Heart right ventricle (tissue), 16 donors: ENCODE measurements at places on chromosomes 6 and 20. TPM values are rescaled to one million over a fixed set of nuclear protein-coding genes. Genes with fewer than 3 reads are reported as not detected.
A peak's percentile ranks its signal among the peaks of the same experiment; 100 is the strongest.

DNA sequence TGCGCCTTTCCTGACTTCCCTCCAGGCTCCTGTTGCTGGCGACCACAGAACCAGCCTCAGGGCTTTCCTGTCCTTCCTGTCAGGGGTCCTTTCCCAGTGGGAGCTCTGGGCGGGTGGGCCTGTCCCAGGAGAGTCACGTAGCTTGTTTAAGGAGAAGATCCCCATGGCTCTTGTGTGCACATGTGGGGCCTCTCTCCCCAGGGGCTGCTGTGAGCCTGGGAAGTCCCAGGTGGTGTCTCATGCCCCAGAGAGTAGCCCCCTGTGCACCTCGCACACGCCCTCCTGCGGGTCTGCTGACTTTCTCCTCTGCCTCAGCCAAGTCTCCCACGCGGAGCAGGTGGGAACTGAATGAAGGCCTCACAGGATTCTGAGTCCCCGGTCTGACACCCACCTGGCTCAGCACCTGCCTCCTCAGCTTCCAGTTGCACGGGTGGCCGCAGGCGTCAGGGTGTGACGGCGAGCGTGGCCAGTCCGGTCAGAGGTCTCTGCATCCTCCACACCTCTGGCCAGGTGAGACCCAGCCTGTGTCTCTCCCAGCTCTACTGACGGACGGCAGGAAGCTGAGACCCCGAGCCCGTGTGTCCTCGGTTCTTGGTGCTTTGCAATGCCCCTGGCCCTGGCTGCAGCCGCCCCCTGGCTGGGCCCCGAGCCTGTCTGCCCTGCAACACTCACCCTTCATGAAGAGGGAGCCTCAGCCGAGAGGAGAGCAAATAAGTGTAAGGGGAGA is 5.6 kb upstream of the NKAIN4 start:
- no peak overlapping the region for H3K4me3 ChIP-seq
- DNase-seq: no peak
- H3K4me1 ChIP-seq: no peaks in the 10 kb centered on the region

DNA sequence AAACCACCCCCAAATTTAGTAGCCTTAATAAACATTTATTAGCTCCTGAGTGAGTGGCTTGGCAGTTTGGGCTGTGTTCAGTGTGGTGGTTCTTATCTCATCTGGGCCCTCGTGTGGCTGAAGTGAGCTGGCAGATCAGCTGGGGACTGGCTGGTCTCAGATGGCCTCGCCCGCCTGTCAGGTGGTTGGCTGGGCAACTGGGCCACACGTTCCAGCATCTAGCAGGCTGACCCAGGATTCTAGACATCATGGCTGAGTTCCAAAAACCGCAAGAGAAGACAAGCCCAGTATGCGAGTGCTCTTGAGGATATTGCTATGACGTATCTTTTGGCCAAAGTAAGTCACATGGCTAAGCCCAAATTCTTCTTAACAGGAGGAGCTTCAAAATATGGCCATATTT is 28.9 kb downstream of the EIF2S2 start:
- peaks cover 38% of the 10 kb centered on the region for H3K4me1 ChIP-seq
- H3K27me3 ChIP-seq: no peaks in the 10 kb centered on the region
- DNase-seq: peak; percentile 84
- no peaks in the 10 kb centered on the region for H3K36me3 ChIP-seq
- no peak overlapping the region for H3K4me3 ChIP-seq
- peak overlapping the region; percentile 60 for H3K27ac ChIP-seq

DNA sequence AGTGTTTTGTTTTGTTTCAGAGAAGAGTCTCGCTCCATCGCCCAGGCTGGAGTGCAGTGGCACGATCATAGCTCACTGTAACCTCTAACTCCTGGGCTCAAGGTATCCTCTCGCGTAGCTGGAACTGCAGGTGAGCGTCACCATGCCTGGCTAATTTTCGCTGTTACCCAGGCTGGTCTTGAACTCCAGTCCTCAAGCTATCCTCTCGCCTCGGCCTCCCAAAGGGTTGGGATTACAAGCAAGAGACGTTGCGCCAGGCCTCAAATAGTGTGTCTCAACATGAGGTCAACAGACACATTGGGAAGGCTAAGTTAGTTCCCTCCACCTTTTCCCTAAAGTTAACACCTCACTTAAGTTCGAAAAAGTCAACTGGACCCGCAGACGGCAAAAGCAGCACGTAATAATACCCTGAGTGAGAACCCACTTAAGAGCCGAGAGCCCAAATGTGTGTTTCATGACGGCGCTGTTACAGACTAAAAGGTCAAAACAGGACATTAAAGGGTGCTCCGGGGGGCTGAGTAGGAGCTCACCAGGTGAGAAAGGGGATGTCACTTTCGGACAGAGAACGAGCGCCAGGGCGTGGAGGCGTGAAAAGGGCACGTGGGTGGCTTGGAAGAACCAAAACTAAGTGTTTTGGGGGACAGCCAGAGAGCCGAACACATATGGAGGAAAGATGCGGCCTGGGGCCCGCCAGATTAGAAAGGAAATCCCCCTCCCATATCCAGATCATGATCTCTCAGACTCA is 499 bp downstream of the TTI1 start:
- DNase-seq: no peak
- H3K27ac ChIP-seq: peak overlapping the region; percentile 93

The CTAGE9 gene
- not detected for polyA plus RNA-seq

GRCh38 chr6:106782536-106783285 is 153.3 kb downstream of the QRSL1 start:
- no peaks in the 10 kb centered on the region for H3K4me1 ChIP-seq
- H3K27me3 ChIP-seq: peaks cover 8% of the 10 kb centered on the region
- no peaks in the 10 kb centered on the region for H3K36me3 ChIP-seq
- H3K27ac ChIP-seq: no peak overlapping the region
- DNase-seq: no peak

DNA sequence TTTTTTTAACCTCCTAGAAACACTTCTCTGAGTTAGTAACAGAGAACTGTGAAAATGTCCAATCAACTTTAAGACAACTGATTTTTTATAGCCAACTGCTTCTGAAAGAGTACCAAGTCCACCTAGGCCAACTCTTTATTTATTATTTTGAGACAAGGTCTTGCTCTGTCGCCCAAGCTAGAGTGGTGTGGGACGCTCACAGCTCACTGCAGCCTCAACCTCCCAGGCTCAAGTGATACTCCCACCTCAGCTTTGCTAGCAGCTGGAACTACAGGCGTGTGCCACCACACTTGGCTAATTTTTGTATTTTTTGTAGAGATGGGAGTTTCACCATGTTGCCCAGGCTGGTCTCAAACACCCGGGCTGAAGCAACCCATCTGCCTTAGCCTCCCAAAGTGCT is 331.6 kb downstream of the RNGTT start:
- H3K4me3 ChIP-seq: no peak overlapping the region
- no peak for DNase-seq
- no peak overlapping the region for H3K27ac ChIP-seq
- no peaks in the 10 kb centered on the region for H3K4me1 ChIP-seq

DNA sequence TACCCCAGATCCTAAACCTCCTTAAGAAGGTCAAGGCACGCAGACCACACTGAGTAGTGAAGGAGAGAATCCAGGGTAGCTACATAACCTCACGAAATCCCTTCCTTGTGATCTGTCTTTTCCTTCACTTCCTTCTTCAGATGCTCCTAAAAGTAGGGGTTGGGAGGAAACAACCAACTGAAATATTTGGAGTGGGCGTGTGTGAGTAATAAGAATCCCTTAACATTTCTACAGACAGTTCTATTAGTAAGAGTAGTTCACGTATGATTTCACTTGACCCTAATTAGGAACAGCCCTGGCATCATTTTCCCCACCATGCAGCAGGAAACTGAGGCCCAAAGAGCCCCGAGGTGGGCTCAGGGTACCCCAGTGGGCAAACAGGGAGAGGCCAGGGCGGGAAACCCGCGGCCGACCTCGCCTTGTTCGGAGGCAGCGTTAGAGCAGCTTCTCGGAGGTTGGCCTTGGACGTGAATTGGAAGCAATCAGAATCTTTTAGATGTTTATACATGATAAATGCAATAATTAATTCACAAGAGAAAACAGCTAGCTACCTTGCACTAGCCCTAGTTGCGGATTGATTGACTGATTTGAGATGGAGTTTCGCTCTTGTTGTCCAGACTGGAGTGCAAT is 859 bp upstream of the RAE1 start:
- DNase-seq: no peak
- H3K27ac ChIP-seq: peak overlapping the region; percentile 34
- H3K4me3 ChIP-seq: no peak overlapping the region
- H3K36me3 ChIP-seq: no peaks in the 10 kb centered on the region
- H3K4me1 ChIP-seq: peaks cover 10% of the 10 kb centered on the region

DNA sequence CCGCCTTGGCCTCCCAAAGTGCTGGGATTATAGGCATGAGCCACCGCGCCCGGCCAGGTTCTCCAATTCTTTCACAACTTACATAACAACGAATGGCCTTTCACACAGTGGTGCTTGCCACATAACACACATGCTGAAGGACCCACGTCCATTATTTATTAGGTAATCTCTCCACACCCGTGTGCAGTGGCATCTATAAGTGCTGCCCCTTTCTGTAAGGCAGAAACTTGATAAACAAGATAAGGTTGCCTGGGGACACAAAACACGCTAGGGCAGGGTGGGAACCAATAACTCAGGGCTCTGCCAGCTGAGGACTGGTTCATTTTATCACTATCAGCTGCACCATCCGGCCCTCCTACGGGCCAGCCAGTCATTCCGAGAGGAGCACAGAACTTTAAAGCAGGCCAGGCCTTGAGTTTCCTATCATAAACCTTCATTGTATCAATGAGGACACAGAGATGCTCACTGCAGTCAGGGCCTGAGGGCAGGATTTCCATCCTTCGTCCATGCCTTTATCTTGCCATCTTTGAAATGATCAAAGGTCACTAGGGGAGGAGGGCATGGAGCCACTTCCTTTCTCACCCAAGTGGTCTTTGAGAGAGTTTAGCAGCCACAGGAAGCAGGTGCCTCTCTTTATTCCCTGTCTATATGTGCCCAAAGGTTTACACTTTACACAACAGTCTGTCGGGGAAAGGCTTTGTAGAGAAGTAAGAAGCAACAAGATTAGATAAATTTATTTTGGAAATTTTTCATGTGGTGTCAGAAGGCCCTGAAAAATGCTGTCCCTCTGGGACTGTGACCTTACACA is 37.6 kb downstream of the GPLD1 start:
- H3K4me3 ChIP-seq: no peak overlapping the region
- H3K27ac ChIP-seq: no peak overlapping the region
- H3K27me3 ChIP-seq: no peaks in the 10 kb centered on the region
- H3K4me1 ChIP-seq: no peaks in the 10 kb centered on the region
- H3K36me3 ChIP-seq: no peaks in the 10 kb centered on the region
- DNase-seq: no peak

DNA sequence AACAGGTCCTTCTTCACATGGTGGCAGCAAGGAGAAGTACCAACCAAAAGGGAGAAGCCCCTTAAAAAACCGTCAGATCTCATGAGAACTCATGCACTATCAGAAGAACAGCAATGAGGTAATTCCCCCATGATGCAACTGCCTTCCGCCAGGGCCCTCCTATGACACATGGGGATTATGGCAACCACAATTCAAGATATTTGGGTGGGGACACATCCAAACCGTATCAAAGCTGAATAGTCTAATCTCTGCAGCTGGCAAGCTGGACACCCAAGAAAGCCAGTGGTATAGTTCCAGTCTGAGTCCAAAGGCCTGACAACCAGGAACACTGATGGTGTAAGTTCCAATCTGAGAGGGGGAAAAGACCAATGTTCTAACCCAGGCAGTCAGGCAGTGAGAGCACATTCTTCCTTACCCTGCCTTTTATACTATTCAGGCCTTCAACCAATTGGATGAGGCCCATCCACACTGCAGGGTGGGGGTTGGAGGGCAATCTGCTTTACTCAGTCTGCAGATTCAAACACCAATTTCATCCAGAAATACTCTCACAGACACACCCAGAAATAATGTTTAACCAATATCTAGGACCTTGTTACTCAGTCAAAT is 17.9 kb upstream of the CNKSR3 start:
- H3K4me3 ChIP-seq: no peak overlapping the region
- no peaks in the 10 kb centered on the region for H3K4me1 ChIP-seq
- no peak overlapping the region for H3K27ac ChIP-seq
- no peak for DNase-seq

The SLC25A27 gene
- polyA plus RNA-seq: 5.8 TPM

DNA sequence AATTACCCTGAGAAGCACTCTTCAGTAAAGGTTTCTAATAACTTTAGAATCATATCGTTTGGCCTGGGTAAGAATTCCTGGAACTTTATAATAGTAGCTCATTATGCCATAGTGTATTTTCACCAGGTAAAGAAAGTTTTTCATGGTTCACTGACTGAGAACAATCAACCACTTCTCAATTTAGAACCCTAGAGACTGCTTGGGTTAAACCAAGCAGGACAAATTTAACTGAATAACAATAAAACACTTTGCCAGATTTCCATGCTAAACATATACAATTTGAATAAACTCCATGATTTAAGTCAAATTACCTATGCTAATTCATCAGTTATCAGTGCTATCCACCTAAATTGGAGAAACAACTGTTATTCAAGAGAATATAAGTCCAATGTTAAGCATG is 99.4 kb downstream of the PLG start:
- H3K4me3 ChIP-seq: no peak overlapping the region
- no peak overlapping the region for H3K27ac ChIP-seq
- no peaks in the 10 kb centered on the region for H3K4me1 ChIP-seq
- no peaks in the 10 kb centered on the region for H3K36me3 ChIP-seq
- no peak for DNase-seq

The GPX5 gene
- polyA plus RNA-seq: not detected

DNA sequence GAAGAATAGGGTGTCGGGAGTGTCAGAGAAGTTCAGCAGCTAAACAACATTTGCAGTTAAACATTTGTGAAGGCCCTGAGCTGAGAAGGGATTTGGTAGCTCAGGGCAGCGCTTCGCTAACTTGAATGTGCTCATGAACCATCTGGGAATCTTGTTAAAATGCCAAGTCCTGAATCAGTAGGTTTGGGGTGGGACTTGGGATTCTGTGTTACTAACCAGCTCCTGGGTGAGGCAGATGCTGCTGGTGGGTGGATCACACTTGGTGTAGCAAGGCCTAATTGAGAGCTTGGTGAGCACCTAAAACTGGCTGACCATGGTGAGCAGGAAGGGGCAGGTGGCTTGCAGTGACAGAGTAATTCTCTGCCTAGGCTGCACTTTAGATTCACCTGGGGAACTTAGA is 5.9 kb downstream of the PTPRA start:
- H3K4me3 ChIP-seq: no peak overlapping the region
- no peak for DNase-seq
- no peaks in the 10 kb centered on the region for H3K27me3 ChIP-seq
- no peak overlapping the region for H3K27ac ChIP-seq
- no peaks in the 10 kb centered on the region for H3K36me3 ChIP-seq

GRCh38 chr20:32089637-32090362 is 19.7 kb upstream of the TM9SF4 start:
- no peak overlapping the region for H3K27ac ChIP-seq
- no peaks in the 10 kb centered on the region for H3K27me3 ChIP-seq
- no peak overlapping the region for H3K4me3 ChIP-seq

GRCh38 chr6:101876431-101876830 is 482.9 kb downstream of the GRIK2 start:
- no peaks in the 10 kb centered on the region for H3K27me3 ChIP-seq

The EDN3 gene
- 0.07 TPM for polyA plus RNA-seq

- H3K4me1 ChIP-seq: no peaks in the 10 kb centered on the region
- H3K36me3 ChIP-seq: no peaks in the 10 kb centered on the region
- peaks cover 25% of the 10 kb centered on the region for H3K27me3 ChIP-seq
- H3K27ac ChIP-seq: no peak overlapping the region
These were observed 50.8 kb upstream of the NRN1 start for GRCh38 chr6:6057442-6058053.

The SLC32A1 gene
- polyA plus RNA-seq: not detected

The TMEM217 gene
- polyA plus RNA-seq: 0.29 TPM
